ENCODE measurements at places on chromosomes 6 and 20.

DNA sequence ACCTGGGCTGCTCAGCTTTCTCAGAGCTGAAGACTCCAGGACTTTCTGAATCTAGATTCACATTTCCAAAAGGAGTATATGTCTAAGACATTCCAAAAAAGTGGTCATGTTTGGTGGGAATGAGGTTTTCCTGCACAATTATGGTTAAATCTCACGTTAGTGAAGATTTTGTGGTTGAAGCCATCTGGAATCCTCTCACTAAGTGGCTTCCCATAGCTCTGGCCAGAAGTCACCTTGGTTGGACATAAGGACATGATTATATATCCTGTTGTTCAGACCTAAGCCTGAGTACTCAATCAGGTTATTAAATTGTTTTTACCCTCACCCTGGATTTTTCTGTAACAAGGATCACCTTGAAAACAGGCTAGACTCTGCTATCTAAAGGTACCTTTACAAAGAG lies 176.1 kb upstream of the PLN start:
- no peak for DNase-seq

GRCh38 chr6:17585766-17586490 lies 14.2 kb upstream of the FAM8A1 start:
- DNase-seq, result no peak

GRCh38 chr20:63941282-63942081 lies 14.7 kb downstream of the UCKL1 start:
- peak; percentile 52 for DNase-seq

GRCh38 chr6:2976060-2976459 lies 4.7 kb upstream of the SERPINB6 start:
- DNase-seq, result no peak

- no peak for DNase-seq
These were observed 40.8 kb downstream of the KCNK17 start for GRCh38 chr6:39273406-39273821.

DNA sequence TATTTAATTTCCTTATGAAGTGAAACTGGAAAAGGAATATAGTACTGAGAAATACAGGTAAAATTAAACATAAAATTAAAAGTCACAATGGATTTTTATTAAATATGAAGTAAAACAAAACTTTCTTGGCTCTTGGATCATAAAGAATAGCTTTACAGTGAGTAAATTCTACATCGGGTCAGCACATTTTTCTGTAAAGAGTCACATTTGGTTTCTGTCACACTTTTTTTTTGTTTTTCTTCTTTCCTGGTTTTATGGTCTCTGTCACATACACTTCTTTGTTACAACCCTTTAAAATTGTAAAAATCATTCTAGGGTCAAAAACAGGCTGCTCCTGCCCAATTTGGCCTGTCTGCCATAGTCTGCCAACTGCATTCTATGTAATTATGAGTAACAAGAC lies 254.4 kb upstream of the POU3F2 start:
- no peak for DNase-seq

DNA sequence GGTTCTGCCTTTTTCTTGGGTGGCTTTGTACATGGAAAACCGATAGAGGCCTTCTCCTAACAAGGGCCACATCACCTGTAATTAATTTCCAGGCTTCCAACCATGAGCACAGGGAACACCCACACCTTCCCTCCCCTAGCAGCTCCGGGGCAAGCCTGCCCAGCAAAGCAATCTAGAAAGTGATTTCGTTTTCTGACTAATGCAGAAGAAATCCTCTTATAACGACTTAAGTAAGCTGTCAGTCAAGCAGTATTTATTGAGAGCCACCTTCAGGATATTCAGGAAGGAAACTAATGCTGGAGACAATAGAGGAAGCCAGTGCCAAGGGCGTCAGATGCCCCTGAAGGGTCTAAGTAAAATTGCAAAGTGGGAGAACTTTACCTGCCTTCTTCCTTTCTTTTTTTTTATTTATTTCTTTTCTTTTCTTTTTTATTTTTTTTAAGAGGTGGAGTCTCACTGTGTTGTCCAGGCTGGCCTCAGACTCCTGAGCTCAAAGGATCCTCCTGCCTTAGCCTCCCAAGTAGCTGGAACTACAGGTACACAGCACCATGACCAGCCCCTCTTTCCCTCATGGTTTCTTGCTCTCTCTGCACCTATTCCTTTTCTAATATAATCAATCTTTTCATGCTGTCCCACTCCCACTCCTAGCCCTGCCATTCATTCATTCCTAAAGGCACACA lies 67.5 kb upstream of the MBOAT1 start:
- DNase-seq, result no peak

GRCh38 chr6:44624226-44624625 lies 236.7 kb downstream of the CDC5L start:
- DNase-seq, result no peak

GRCh38 chr6:168619560-168620314 lies 178.8 kb downstream of the SMOC2 start:
- no peak for DNase-seq

- DNase-seq, result no peak
These were observed 894.9 kb downstream of the EYS start for GRCh38 chr6:64812138-64812537.

DNA sequence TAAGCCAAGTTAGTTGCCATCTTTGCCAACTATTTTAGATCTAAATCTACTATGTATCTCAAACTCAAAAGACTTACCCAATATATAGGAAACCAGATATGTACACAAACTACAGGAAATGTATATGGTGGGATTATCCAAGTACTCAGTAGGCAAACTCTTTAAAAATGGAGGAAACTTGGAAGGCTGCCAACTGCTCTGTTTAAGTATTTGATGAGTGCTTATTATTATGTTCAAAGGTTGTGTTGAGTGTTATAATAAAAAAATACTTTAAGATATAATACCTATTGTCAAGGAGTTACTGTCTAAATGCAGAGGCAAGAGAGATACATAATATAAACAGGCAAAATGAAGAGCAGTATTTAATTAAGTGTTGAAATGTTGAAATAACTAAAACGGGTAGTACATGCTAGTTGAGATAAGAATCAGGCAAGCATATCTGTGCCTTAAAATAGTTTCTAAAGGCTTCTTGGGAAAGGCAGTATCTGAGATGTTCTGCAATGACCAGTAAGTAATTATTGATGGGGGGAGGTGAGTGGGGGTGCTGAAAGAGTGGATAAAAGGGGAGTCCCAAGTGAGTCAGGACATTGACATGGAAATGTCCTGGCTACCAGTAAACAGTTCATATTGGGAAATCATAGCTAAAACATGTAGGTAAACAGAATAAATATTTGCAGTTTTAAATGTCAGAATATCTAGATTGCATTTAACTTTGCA lies 6.5 kb upstream of the DST start:
- DNase-seq, result no peak

DNA sequence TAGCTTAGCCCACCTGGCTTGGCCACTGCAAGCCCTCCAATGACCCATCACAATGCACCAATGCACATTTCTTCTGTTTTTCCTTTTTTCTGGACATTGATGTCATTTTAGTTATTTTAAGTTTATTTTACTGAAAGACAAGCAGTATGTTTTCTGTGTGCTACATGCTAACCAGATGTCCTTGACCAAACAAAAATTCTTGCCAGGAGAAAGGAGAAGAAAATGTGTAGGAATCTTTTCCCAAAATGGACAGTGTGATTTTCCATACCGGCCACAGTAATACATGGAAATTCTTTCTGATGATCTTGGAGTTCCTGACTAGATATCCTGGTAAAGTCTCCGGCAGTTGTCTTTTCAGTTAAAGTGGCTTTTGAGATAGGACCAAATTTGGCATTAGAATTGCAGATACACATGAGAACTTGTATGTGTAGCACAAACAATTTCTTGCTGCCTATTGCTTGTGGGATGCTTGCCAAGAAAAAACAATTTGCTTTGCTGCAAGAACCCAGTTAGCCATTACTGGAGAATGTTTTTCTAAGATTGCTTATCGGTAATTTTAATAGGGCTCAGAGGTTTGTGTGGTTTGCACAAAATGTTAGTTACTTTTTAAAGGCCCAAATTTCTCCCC lies 696.5 kb upstream of the CITED2 start:
- DNase-seq, result no peak

- no peak for DNase-seq
These were observed 54.4 kb upstream of the RNF182 start for GRCh38 chr6:13870214-13870830.

- no peak for DNase-seq
These were observed 508.1 kb downstream of the KIF16B start for GRCh38 chr20:16064989-16065707.

- DNase-seq, result no peak
These were observed 2.8 kb upstream of the NUP153 start for GRCh38 chr6:17709476-17709875.

DNA sequence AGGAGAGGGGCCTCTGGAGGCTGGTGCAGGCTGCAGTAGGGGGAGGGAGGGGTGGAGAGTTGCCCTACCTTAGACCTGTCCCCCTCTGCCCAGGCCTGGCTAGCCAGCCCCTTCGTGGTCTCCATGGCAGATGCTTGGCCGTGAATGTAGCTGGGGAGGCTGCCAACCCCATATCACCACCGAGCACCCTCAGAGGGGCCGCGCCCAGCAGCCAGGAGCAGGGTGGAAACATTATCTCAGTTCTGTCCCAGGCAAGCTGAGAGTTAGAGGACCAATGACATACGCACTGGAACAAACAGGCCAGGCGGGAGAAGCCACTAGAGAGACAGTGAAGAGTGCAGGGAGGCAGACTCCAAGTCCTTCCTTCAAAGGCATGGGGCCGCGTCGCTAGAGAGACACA lies 66.5 kb downstream of the LRFN2 start:
- no peak for DNase-seq

GRCh38 chr6:52634211-52634610 lies 36.7 kb upstream of the TMEM14A start:
- DNase-seq, result no peak

DNA sequence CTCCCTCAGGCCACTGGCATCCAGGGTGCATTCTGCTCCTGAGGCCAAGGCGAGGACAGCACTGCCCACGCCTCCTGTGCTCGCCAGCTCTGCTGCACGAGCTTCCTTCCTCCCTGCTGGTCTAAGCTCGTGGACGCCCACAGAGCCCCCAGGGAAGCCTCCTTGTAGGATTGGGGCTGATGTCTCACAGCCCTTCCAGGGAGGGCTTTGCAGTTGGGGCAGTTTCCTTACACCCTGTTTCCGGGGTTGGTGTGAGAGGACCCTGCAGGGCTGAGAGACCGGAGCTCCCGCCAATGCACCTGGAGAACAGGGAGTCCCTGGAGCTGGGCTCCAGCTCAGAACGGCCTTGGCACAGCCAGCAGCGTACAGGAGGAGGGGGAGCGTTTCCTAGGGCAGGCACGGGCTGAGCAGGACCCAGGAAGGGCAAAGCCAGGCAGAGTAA lies 172.4 kb upstream of the PDE10A start:
- DNase-seq, result no peak

- no peak for DNase-seq
These were observed 204.5 kb downstream of the ISM1 start for GRCh38 chr20:13425381-13426135.

DNA sequence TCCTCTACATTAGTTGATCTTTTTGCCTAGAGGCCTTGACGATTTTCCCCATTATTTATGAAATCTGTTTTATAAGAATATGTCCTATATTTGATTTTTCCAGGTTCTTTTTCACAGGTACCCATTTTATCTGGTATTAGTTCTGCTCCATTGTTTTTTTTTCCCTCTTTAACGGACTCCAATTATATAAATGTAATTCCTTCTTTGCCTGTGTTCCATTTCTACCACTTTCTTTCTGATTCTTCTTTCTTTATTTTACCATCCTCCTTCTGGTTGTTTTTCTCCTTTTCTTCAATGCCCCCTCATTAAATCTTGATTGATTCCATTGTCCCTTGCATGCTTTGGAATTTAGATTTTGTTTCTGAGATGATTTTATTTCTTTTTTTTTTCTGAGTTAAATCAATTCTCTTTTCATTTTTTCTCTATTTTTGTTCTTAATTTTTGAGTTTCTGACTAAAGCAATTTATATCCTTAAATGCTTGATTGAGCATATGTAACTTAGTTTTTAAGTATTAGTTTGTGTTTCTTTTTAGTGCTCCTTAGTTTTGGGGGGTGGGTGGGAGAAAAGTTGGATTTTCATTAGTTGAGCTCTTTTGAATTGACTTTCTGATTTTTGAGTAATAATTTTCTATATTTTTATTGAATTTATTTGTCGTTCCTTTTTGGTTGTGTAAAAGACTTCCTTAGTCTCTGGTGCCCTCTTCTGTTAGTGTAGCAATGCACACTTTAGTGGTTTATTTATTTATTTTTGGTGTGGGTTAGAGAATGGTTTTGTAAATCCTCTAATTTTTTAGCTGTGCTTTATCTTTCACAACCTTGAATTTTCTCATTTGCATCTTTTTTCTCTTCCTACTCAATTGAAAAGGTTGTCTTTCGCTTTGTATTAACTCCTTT lies 140.8 kb downstream of the FARS2 start:
- DNase-seq, result no peak

GRCh38 chr20:19620446-19620845 lies 137.6 kb upstream of the RIN2 start:
- DNase-seq, result no peak

Data from activated T-cell treated with anti-CD3 and anti-CD28 coated beads for 24 hours (primary cell).